ENCODE measurements at places on chromosomes 16 and 17.

DNA sequence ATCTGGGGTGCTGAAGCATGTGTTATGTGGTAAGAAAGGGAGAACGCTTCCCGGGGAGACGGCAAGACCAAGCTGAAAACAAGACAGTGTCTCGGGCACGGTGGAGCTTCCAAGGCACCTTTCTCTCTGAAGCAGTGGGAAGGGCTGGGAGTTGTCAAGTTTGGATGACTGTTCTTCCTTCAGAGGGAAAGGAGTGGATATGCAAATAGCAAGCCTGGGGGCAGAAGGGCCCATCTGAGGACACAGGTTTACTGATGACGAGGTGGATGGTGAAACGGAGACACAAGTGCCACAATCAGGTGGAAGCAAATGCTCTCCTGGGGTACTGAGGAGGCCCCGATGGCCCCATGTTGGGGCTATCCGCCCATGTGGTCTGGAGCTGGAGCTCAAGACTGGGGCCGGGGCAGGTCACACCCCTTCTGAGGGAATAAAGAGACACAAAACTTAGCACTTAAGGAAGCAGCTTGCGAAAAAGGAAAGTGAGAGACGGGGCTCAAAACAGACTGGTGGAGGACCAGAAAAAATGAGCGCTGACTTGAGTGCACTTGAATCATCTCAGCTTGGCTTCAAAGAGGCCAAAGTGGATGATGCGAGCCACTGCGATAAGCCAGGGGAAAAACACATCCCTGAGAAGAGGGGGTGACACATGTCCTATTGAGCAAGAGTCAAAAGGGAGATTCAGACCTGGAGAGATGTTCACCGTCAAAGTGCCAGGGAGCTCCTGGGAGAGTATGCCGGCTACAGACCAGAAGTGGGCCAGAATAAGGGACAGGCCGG is 34.8 kb upstream of the MTSS2 start:
- no peak for DNase-seq

GRCh38 chr17:80997424-80998117 is 5.9 kb downstream of the CHMP6 start:
- DNase-seq, result no peak

- no peak for DNase-seq
Measured at GRCh38 chr17:70498631-70499030, 329.3 kb downstream of the KCNJ2 start.

DNA sequence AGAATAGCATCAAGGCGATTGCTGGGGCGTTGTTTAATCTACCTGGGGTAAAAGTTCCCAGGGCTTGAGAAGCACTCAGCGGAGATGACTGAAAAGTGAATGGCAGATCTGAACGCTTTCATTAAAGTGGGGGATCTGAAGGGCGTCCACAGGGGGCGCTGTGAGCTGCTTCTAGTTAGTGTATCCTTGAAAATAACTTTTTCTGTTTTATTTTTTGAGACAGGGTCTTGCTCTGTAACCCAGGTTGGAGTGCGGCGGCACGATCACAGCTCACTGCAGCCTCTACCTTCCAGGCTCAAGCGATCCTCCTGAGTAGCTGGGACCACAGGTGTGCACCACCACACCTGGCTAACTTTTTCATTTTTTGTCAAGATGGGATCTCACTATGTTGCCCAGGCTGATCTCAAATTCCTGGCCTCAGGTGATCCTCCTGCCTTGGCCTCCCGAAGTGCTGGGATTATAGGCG is 360.4 kb downstream of the SEC14L1 start:
- peak; percentile 4 for DNase-seq

GRCh38 chr17:67615011-67615561 is 102.7 kb upstream of the NOL11 start:
- no peak for DNase-seq

GRCh38 chr17:9926150-9926804 is 21.2 kb upstream of the RCVRN start:
- DNase-seq, result no peak

All from NCI-H146 (cell line).